ENCODE measurements at places on chromosomes 2 and 18.
A peak's percentile ranks its signal among the peaks of the same experiment; 100 is the strongest.

DNA sequence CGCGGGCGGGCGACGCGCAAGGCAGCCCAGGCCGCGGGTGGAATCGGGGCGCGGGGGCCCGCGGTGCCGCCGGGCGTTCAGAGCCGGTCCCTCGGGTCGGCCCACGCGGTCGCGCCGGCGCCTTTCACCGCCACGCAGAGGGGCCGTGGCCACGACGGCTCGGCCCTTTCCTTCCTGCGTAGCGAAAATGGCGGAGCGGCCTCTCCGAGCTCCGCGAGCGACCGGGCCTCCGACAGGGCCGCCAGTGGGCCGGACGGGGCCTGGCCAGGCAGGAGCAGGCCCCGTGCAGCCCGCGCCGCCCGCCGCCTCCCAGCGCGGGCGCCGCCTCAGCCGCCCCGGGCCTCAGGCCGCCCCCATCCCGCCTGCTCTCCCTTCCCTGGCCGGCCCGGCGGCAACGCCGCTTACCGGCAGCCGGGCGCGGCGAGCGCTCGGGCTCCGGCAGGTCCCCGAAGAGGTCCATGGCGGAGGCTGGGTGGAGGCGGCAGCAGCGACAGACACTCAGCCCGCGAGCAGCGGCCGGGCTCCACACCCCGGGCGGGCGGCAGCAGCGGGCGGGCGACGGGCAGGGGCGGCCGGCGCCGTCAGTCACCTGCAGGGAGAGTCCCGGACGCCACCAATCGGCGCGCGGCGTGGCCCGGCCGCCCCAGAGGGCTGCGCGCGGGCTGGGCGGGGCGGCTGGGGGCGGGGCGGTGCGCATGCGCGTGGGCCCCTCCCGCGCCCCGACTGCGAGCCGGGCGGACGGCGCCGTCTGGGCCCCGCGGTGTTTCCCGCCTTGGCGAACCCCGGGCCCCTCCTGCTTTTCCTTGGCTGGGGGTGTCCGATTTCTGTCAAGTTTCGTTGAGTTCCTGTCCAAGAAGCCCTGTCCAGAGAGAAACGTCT lies at the start of gene ILKAP:
Gene ILKAP (minus strand): TSS at position 602 of the 879 bp plus-strand sequence. CDS start 142 bp downstream, at position 460.
- DNase-seq, result peak; percentile 95

DNA sequence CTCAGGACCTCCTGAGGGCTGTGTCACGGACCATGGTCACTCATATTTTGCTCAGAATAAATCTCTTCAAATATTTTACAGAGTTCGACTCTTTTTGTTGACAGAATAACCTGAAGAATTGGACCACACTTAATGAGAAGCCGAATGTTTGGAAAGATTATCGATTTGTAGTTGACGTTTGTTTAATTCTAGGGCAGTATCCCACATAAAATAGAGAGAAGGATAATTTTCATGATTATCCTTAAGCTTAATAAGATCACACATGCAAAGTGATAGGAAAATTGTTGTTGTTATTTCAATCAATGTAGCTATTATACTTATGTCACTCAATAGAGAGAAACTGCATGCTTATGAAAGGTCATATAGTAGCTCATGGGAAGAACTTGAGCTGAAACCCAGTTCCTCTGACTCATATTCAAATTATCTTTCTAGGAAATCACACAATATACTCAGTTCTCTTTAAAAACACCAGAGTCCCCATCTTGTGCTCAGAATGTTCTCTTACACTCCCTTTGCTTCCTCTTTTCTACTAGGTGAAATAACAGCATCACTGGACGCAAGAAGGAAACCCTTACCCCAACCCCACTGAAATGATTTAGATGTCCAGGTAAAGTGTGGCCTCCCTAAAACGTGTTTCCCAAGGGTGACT lies 982.1 kb downstream of the TSN start:
- peak; percentile 89 for DNase-seq

- DNase-seq, result no peak
These were observed 13.7 kb upstream of the ST3GAL5 start for GRCh38 chr2:85902496-85902895.

DNA sequence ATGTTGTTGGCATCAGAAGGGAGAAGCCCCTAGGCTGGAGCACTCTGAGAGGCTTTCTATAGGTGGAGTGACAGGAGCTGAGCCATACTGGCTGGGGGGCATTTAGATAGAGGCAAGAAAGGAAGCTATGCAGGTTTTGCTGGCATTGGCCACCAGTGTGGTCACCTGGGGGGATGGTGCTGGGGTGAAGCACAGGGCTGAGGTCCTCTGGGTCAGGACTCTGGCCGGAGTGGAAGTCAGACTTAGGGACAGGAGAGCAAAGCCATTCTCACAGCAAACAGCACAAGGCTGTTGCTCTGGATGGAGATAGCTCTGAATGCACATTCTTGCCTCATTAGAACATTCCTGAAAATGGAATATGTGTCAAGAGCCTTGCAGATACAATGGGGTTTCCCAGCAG lies 47.4 kb downstream of the NTSR2 start:
- no peak for DNase-seq

DNA sequence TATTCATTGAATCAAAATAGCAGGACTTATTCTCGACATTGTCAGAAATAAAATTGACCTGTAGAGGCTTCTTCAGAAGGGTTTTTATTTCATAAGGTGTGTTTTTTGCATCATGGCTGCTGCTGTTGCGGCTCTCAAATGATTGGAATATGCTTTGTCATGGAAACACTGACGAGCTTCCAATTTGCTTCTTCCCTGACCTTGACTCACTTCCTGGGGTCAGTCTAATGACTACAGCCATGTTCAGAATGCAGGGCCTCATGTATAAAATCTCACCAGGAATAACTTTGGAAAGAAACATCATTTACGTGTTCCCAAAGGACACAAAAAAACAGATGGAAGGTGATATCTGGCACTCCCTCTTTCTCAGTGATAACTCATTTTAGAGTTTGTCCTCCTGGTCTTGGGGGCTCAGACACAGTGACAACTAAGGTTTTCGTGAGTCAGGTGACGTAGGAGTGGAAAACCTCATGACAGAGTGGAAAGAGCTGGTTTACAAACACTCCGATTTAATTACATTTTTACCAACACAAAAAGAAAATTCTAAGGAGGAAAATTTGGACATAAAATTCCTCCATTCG lies 467.0 kb upstream of the RAB12 start:
- no peak for DNase-seq

DNA sequence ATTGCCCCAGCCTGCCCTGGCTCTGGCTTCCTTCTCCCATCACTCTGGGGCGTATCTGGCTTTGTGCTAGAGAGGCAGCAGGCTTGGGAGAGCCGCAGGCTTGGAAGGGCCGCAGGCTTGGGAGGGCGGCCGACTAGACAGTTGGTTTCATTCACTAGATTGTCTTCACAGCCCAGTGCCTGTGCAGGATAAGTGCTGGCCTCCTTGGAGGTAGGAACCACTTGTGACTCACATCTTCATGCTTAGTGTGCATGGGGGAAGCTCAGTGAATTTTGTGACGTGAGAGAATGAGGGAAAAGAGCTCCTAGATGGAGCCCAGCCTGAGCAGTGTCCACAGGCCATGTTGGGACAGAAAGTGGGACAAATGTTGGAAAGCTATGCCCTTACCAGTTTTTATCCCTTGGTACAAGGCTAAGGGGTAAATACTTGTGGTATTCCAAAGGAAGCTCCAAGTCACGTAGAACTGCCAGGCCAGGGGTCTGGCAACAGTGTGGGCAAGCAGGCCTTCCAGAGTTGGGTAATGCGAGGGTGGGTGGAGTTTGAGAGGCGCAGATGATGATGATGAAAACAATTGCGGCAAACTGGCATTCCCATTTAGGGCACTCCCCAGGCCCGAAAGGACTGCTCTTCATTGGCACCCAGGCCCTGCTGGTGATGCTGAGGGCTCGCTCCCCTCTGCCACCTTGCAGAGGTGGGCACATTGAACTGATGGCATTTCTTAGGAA lies 100.1 kb downstream of the DDX1 start:
- no peak for DNase-seq

DNA sequence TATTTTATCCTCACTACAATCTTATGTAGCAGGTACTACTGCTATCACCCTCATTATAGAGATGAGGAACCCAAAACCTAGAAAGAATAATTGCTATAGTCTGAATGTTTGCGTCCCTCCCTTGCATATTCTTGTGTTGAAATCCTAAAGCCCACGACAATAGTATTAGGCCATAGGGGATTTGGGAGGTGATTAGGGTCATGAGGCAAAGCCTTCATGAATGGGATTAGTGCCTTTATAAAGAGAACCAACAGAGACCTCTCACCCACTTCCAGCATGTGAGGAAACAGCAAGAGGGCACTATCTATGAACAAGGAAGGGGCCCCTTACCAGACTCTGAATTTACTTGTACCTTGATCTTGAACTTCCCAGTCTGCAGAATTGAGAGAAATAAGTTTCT lies 500.3 kb upstream of the FAM98A start:
- no peak for DNase-seq

- no peak for DNase-seq
These were observed 273.4 kb downstream of the AGPS start for GRCh38 chr2:177665948-177666347.

- peak; percentile 75 for DNase-seq
These were observed 118.7 kb downstream of the EPB41L3 start for GRCh38 chr18:5424903-5425664.

- peak; percentile 95 for DNase-seq
These were observed 110.3 kb upstream of the RMP24 start for GRCh38 chr18:35862119-35862640.

DNA sequence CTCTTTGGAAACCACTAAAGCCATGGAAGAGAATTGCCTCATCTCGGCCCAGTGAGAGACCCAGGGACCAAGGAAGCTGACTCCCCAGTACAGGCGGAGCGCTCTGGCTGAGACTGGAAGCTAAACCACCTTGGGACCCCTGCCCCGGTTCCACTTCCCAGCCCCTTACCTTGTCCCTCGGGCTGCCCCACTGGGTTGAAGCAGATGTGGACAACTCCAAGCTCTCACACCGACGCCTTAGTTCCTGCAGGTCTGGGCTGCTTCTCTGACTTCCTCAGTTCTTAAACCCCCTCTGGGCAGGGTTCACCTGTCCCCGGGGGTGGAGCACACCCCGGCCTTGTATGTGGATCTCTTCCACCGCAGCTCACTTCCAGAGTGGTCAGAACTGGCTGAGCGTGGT lies 266.2 kb downstream of the PHLPP1 start:
- no peak for DNase-seq

GRCh38 chr2:80454628-80455027 lies 150.1 kb upstream of the LRRTM1 start:
- no peak for DNase-seq

GRCh38 chr2:64865073-64865830 lies 123.9 kb upstream of the SLC1A4 start:
- peak; percentile 84 for DNase-seq

GRCh38 chr2:150472511-150472899 lies 15.0 kb downstream of the RND3 start:
- DNase-seq, result no peak

GRCh38 chr2:132652474-132652873 lies 17.5 kb downstream of the LYPD1 start:
- no peak for DNase-seq
